ENCODE measurements at places on chromosomes 3 and 15.

DNA sequence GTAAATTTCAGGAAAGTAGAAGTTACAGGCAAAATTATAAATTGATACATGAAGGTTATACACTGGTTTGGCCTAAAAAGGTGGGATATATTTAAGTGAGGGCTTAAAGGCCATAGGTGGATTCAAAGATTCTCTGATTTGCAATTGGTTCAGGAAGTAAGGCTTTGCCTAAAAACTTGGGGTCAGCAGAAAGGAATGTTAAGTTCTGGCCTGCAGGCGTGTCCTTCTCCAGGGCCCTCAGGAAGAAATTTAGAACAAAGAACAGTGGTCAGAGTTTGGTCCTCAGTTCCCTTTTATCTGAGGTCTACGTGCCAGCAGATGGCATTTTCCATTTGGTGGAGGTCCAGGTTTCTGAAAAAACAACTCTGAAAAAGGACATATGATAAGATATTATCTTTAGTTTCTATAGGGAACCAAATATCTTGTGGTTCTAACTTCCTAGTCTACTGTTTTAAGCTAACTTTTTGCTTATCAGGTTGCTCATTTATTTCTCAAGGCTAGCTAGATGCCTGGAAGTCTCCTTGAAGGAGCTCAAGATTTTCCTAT, 40.5 kb downstream of the SCN11A start:
- no peak for DNase-seq

DNA sequence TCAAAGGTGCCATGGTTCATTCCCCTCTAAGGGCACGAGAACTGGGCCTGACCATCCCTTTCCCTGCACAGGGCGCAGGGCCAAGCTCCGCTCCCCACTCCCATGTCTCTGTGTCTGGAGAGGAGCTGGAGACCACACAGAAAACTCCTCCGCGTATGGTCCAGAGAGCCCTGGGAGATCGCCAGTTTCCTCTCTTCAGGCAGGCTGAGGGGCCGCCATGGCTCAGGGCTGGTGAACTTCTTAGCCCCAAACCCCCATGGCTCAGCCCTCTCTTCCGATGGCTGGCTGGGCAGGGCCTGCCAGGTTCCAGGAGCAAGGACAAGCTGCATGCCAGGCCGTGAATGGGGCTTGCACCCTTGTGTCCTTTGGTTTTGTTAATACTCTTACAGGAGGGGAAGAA, 52.9 kb downstream of the EXOG start:
- no peak for DNase-seq

DNA sequence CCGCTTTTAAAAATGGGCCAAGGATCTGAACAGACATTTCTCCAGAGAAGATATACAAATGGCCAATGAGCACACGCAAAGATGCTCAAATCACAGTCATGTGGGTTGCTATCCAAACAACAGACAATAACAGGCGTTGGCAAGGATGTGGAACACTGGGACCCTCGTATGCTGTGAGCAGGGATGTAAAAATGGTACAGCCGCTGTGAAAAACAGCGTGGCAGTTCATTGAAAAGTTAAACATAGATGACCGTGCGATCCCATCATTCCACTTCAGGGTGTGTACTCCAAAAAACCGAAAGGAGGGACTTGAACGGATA, 6.7 kb upstream of the LRRC15 start:
- DNase-seq, result no peak

- no peak for DNase-seq
These were observed 61.4 kb downstream of the DENND4A start for GRCh38 chr15:65730549-65731172.

DNA sequence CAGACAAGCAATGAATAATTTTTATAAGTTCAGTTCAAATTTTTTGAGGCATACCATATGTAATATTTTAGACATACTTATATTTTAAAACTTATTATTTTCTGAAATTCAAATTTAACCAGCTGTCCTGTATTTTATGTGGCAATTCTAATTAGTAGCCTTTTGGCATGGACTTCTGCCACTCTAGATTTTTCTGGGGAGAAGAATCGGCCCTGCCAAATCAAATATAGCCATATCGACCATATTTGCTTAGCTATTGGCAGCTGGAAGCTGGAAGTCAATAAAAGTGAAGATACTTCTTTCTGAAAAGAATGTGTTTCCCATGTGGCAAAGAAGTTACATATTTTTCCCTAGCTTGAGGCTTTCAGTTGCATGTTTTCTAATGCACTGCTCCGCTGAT, 9.4 kb upstream of the RBMS3 start:
- DNase-seq, result no peak

GRCh38 chr15:71735385-71735757, 75.0 kb upstream of the NR2E3 start:
- no peak for DNase-seq

DNA sequence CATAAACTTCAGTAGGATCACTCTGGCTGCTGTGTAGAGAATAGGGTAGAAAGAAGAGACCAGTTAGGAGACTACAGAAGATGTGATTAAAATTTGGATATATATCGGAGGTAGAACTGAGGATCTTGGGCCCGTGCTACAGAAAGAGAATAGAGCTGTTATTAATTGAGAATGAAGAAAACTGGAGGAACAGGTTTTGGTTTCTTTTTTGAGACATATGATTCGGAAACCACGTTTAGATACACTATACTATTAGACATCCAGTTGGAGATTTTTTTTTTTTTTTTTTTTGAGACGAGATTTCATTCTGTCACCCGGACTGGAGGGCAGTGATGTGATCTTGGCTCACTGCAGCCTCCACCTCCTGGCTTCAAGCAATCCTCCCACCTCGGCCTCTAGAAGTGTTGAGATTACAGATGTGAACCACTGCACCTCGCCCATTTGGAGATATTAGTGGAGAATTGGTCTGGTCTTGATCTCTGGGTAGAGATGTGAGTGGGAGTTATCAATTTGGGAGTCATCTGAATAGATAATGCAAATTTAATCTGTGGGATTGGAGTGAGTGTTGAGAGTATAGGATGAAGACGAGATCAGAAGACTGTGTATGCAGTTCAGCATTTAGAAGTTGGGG, 50.9 kb downstream of the TCF12 start:
- no peak for DNase-seq

DNA sequence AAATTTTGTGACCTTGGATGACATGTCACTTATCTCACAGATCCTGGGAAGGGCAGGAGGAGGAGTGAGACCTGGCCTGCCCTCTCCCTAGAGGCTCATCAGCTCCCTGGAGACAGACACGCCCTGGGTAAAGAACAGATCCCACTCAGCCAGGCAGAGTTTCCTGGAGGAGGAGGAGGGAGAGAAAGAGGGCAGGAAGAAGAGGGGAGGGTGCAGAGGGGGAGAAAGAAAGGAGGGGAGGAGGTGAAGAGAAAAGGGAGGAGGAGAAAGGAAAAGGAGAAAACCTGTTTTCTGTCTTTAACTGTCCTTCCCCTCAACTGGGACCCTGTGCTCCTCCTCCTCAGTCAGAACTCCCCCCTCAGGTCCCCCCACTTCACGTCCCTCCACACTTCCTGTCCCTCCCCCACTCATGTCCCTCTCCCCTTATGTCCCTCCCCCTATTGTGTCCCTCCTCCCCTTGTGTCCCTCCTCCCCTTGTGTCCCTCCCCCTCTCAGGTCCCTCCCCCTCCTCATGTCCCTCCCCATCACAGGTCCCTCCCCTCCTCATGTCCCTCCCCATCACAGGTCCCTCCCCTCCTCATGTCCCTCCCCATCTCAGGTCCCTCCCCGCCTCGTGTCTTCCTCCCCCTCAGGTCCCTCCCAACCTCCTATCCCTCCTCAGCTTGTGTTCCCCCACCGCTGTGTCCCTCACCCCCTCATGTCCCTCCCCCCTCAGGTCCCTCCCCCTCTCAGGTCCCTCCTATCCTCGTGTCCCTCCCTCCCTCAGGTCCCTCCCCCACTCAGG, 52.3 kb upstream of the CGNL1 start:
- DNase-seq, result peak; percentile 88

DNA sequence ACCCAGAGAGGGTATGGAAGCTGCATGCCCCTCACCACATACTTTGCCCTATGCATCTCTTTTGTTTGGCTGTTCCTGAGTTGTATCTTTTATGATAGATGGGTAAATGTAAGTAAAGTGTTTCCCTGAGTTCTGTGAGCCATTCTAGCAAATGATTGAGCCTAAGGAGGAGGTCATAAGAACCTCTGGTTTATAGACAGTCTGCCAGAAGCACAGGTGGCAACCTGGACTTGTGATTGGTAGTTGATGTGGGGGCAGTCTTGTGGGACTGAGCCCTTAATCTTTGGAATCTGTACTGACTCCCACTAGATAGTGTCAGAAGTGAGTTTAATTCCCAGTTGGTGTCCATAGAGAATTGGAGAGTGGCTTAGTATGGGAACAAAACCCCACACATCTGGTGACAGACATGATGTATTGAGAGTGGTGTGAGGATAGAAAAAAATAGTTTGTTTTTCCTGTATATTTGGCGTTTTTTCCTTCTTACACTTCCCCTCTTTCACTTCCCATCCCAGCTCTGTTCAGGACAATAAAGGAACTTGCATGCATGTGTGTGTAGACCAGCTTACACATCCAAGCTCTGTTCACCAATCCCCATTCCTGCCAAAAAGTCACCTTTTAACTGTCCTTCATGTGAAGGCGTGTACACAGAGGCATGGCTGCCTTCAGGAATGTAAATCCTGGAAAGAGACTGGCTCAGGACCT, 38.1 kb upstream of the SPPL2A start:
- DNase-seq, result no peak

DNA sequence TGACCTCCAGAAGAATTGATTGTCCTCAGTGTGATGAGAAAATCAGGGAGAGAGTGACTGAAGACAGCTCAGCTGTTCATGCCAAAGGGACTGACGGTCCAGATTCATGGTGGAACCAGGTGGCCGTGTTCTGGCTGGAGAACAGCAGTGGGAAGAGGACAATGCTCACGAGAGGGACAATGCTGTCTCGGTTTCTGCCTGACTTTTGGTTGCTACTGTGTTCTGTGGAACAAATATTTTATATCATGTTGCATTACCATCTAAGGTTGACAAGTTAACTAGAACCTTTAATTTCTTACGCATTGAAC, 58.0 kb upstream of the ULK4 start:
- DNase-seq, result no peak

- DNase-seq, result no peak
These were observed 38.9 kb upstream of the IREB2 start for GRCh38 chr15:78399091-78399490.

DNA sequence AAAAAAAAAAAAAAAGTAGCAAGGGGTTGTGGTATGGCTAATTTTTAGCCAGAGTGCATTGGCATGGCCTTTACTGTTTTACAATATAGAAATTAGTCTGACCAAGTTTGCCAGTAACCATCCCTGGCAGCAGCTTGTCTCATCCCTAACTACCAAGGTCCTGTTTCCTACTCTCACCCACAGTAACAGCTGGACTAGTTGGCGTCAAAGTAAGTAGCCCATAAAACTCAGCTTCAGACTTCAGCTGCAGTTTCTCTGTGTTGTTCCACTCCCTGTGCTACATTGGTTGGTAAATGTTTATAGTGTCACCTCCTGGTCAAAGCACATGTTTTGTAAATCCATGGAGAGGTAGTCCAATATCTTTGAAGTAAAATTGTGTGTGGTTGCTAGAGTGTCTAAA, 691.3 kb downstream of the ZPLD1 start:
- DNase-seq, result no peak

DNA sequence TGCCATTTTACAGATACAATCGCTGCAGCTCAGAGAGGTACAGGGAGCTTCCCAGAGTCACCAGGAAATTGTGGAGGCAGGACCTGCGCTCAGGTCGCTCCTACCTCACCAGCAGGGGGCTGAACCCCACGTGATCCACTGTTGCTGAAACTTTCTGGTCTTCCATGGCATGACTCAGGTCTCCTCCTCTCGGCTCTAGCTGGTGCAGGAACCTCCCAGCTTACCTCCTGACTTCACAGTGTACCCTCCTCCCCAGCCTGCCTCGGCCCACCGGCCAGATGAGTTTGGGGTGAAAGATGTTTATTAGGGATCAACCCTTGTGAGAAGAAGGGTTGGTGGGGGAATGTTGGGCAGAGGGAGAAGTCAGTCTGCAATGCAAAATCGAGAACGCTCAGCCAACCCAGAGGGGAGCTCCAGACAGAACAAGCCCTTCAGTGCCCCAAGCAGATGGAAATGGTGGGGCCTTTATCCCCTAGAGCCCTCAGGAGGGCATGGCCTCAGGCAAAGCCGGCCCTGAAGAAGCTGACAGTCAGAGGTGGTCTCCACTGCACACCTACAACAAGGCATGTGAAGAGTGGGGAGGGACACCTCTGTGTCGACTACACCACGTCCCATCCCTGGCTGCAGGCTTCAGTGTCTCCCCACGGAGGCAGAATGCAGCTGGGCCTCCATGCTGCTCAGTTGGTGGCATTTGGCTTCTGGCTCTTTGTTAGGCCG, 118.6 kb upstream of the PRR20G start:
- no peak for DNase-seq

DNA sequence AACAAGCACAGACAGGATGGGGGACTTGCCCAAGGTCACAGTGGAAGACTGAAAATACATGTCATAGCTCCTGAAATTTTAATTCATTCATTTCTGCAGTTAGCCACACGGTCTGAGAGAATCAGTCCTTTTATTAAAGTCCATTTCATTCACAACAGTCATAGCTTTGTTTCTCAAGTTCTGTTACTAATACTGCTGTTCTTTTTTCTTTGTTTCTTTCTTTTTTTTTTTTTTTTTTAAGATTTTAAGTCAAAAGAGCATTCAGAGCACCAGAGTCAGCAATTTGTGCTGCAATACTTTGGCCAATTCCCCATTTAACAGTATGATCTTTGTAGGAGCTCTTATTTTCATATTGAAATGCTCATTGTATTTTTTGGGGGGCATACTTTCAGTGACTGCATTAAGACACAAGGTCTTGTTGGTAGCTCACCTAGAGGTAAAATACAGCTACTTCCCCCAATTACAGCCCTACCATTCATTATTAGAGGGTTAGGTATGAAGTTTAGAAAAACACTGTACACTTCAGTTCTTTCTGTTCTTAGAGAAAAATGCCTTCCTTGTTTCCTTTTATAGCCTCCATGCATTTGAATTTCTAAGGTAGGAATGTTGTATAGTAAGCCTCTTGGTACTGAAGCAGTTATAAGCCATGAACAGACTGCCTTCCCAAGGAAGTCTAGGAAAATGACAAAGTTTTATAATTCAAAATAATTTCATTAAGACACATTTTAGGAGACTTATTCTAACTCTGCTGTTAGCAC, 9.6 kb downstream of the GALK2 start:
- no peak for DNase-seq

DNA sequence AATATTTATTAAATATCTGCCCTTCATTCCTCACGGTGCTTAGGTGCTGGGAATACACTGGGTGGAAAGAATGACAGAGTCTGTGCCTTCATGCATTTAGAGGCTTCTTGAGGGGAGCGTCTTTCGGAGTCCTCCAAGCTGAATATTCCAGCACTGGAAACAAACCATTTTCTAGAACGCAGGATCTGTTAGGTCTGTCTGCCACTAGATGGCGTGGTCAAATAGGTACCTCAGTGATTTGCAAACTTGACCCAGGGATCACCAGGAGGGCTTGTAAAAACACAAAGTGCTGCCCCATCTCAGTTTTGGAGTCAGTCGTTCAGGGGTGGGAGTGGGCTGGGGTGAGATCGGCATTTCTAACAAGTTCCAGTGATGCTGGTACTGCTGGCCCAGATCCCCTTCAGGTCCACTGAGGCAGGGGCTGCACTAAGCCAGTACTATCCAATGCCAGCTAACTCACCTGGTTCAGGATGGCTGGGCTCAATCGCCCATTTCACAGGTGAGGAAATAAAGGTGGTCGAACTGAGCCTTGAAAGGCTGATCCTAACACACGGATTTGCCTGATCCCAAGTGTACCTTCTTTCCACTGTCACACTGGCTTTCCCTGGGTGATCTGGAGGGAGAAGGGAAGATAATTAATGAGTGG, 14.8 kb downstream of the ARNT2 start:
- DNase-seq, result peak; percentile 34
